AML-193 (cell line): ENCODE measurements at places on chromosomes 6 and 20.

GRCh38 chr6:108667993-108668392 lies 107.3 kb downstream of the FOXO3 start:
- no peak for DNase-seq

DNA sequence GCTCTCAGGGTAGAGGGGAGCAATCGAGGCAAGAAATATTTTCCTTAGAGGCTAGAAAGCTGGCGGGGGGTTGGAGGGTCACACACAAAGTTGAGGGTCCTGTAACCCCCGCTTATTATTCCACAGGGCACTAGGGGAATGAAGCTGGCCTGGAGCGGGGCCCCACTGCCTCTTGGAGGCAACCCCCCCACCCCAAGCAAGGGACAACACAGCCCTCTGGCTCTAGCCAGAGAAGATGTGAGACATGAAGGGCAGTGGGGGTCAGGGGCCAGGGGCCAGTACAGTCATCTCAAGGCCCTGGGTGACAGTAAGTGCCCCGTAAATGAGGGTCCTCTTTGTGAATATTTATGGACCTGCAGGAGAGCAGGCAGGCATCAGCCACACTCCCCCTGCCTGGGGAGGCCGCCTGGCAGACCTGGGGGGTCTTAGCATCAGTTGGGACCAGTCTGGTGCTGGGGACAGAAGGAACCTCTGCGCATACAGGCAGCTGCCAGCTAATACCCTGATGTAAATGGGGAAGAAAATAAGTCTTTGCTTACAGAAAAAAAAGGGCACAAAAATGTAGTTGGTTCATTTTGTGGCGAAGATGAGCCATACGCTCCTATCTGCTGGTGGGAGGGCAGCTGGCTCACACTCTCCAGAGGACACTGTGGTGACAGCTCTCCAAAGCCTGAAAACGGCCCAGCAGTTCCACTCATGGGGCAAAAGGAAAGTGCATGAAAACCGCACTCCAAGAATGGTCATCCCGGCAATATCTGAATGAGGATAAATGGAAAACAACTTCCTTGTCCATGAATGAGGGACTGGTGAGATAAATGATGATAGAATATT lies 21.9 kb downstream of the SPATA2 start:
- no peak for DNase-seq

DNA sequence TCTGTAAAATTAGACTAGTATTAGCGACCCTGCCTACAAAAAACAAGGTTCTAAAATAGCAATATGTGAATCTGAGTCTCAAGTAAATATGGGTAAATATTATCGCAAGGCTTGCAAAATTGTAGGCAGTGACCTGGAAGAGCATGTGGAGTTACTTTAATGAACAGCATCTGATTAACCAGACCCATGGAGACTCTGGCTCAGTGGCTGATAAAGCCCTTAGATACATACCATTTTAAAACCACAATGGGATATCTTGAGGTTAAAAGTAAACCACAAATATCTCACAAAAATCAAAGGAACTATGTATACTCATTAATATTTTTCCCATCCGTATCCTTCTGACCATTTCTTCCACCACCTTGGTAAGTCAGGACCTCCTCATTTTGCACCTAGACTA lies 187.0 kb downstream of the MTFR2 start:
- DNase-seq, result no peak

- DNase-seq, result no peak
Observed at GRCh38 chr6:141077355-141078333, 1055.1 kb upstream of the GJE1 start.

- DNase-seq, result no peak
Observed at GRCh38 chr6:25413207-25413905, 134.2 kb downstream of the CARMIL1 start.
